WERI-Rb-1 (cell line): ENCODE measurements at places on chromosomes 4 and X.

- no peak for DNase-seq
These were observed 31.5 kb upstream of the OPHN1 start for GRCh38 chrX:68464796-68465195.

DNA sequence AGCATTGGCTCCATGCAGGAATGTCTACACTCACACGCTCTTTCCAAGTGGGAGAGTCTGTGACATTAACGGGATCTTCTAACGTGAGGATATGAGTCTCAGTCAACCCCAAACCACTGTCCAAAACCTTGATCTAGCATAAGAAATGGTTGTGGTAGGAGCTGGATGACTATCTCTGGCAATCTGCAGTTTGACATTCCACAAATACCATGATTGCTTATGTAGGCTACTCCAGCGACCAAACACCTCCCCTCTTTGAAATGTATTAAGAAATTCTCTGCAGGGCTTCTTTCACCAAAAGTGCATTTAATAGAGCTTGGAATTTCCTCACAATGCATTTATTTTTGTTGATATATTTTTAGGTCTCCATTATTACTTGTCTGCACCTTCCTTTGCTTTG, 14.1 kb upstream of the STX18 start:
- DNase-seq, result no peak

DNA sequence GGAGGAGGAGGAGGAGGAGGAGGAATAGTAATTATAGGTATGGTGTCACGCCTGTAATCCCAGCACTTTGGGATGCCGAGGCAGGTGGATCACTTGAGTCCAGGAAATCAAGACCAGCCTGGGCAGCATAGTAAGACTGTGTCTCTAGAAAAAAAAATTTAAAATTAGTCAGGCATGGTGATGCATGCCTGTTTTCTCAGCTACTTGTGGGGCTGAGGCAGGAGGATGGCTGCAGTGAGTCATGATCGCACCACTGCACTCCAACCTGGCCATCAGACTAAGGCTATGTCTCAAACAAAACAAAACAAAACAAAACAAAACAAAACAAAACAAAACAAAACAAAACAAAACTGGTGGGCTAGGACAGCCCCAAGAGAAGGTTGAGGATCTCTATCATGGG, 3.0 kb downstream of the STARD8 start:
- no peak for DNase-seq

GRCh38 chr4:184514121-184514988, 40.0 kb upstream of the IRF2 start:
- no peak for DNase-seq

- no peak for DNase-seq
These were observed 793.7 kb upstream of the LCORL start for GRCh38 chr4:18815081-18815778.

- DNase-seq, result no peak
These were observed 851.9 kb upstream of the FRG1 start for GRCh38 chr4:189088780-189089179.

DNA sequence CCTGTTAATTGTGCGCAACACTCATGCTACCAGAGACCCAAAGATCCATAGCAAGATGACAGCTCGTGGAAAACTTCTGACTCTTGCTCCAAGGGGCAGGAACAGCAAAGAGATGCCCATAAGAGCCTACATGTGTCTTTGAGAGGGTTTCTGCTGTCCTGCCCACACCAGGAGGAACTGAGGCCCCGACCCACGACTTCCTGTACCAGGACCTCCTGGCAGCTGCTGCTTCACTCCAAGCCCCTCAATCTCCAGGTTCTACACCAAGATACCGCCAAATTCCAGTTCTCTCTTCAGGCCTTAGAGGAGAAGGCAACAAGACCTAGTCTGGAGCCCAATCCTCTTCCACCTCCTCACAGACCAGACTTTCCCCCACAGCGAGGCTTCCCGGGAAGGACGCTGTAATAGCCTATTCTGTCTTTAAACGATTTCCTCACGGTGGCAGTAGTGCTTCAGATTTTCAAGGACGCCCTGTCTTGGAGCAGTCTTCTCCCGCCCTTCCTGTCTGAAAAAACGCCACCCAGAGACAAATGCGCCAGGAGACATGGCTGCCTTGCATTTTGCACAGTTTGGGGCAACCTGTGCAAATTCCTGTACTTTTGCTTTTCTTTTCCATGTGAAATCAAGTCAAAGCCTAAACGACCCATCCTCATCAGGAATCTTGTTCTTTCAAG, 230.2 kb upstream of the STK26 start:
- peak; percentile 90 for DNase-seq
